ENCODE measurements at places on chromosomes 3 and 15.

- DNase-seq, result no peak
Measured at GRCh38 chr15:69648212-69648611, 195.6 kb downstream of the RPLP1 start.

GRCh38 chr3:126986001-126986400 lies 3.1 kb downstream of the PLXNA1 start:
- DNase-seq, result no peak

GRCh38 chr15:58649175-58649574 lies 100.3 kb downstream of the ADAM10 start:
- DNase-seq, result no peak

GRCh38 chr15:45863881-45864580 lies 229.2 kb downstream of the SQOR start:
- DNase-seq, result no peak

DNA sequence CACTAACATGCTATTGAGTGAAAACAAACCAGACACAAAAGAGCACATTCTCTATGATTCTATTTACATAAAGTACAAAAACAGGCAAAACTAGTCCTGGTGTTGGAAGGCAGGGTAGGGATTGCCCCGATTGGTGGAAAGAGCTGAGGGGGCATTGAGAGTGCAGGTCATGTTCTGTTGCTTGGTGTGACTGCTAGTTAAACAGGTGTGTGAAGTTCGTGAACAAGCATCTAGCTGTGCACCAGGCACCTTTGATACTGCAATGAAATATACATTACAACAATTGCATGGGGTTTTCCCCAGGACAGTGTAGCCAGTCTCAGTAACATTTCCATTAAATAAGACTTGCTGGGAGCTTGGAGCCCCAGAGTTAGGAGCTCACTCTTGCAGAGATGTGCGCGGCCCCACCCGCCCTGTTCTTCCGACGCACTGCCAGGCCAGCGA lies 26.3 kb upstream of the THRB start:
- no peak for DNase-seq

- no peak for DNase-seq
Measured at GRCh38 chr3:55750525-55750924, 263.4 kb upstream of the WNT5A start.

GRCh38 chr3:36714343-36715086 lies 49.8 kb downstream of the DCLK3 start:
- no peak for DNase-seq

- no peak for DNase-seq
Measured at GRCh38 chr15:28726102-28726501, 13.9 kb upstream of the GOLGA8M start.

DNA sequence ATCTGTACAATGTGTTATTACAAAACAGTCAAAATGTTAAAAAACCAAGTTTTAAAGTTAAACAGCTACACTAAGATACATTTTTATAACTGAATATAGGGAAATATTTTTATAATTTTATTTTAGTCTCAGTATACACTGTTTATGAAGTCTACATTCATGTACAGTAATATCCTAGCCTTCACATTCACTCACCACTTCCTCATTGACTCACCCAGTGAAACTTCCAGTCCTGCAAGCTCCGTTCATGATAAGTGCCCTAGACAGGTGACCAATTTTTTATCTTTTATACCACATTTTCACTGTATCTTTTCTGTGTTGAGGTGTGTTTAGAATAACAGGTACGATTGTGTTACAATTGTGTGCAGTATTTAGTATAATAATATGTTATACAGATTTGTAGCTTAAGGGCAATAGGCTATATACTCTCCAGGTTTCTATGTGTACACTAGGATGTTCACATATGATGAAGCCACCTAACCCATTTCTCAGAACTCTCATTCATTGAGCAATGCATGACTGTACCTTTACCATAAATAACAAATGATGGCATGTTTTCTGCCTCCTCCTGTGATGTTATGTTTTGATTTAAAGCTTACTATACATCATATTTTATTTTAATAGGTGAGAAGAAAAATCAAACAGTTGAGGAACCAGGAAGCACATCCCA lies 388.4 kb upstream of the NDN start:
- no peak for DNase-seq

DNA sequence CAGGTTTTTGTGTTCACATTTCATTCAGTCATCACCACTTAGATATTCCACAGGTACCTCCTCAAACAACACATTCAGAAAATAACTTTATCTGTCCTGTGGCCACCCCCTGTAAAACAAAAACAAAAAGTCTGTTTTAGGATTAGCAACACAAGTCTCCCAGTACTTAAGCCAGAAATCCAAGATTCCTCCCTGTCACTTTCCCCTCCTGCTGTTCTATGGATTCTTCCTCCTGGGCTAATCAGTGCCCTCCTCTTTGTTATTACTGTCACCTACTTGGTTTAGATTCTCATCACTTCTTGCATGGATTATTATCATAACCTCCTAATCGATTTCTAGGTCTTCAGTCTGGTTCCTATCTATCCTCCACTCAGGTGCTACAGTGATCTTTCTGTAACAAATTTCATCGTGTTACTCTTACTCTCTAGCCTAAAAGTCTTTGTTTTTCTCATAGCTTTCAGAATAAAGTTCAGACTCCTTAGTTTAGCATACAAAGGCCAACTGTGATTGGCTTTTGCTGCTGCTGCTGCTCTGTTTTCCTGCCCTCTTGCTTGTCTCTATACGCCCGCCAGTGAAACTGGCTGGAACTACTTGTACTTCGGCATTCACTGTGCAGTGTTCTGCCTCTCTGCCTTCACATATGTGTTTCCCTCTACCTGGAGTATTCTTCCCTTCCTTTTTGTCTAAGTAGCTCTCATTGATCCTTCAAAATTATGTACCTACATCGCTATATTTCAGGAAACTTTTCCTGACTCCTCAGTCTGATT lies 32.2 kb downstream of the PPP2R3A start:
- no peak for DNase-seq

DNA sequence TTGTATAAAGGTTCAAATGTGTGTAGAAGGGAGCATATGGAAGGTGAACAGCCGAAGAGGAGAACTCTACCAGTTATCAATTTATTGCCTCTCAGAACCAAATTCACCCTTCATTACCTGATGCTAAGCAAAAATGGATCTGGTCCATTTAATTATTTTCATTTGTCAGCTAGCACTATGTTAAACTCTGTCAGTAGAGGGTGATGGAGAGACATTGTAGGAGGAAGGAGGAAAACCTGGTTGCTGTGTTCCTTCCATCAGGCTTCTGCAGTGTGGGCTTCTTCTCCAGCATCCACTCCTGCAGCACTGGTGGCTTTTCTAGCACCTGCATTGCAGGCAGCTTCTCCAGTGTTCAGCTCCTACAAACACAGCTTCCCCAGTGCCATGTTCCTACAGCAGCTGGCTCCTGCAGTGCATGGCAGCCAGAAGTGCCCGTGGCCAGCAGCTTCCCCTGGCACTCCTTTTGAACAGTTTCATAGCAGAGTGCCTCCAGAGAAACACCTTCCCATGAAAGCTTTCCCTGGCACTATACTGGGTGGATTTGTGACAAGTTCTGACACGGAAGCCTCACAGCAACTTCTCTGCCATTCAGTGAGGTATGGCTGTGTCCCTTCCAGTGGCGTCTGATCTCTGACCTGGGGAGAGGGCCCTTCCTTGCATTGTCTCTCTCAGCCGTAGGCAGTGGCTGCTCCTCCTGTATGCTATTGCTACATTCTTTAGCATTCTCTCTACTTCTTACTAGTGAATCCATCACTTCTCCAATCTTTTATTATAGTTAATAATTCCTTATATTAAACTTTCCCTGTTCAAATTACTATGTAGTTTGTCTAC lies 14.6 kb upstream of the IL17RD start:
- no peak for DNase-seq

DNA sequence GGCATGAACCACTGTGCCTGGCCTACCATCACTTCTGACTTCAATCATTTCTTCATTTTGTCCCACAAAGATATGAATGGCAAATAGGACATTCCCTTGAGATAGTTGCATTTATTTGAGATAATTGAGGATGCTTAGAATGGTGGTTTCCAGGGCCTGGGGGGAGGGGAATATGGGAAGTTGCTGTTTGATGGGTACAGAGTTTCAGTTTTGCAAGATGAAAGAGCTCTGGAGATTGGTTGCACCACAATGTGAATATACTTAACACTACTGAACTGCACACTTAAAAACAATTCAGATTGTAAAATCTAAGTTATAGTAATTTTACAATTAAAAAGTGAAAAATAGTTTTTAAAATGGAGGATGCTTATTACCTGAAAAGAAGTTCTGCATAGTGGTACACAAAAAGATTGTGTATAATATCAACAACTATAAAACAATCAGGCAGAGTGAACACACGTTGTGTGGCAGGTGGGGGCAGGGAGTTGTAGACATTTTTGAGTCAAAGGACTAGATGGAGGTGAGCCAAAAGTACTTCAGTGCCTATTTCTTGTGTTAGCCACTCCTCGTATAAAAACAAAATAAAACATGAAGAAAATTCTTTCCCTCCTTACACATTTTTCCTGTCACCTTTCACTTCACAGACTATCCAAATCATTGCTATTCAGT lies 18.5 kb upstream of the RIOX2 start:
- no peak for DNase-seq

Data from stimulated activated CD4-positive, alpha-beta T cell treated with anti-CD3 and anti-CD28 coated beads, Interleukin-2, amount 100 ng/mL, for 4 hours (primary cell).